Left lung (tissue), 14 donors: ENCODE measurements at places on chromosomes 13 and 19. TPM values are rescaled to one million over a fixed set of nuclear protein-coding genes. Genes with fewer than 3 reads are reported as not detected.
A peak's percentile ranks its signal among the peaks of the same experiment; 100 is the strongest.

The ISYNA1 gene
- 22.8 TPM for total RNA-seq

- no peak for DNase-seq
Measured at GRCh38 chr19:7676376-7676775, 514 bp upstream of the MCEMP1 start.

The SHC2 gene
- total RNA-seq = 16.8 TPM

The CADM4 gene
- total RNA-seq = 12.1 TPM

DNA sequence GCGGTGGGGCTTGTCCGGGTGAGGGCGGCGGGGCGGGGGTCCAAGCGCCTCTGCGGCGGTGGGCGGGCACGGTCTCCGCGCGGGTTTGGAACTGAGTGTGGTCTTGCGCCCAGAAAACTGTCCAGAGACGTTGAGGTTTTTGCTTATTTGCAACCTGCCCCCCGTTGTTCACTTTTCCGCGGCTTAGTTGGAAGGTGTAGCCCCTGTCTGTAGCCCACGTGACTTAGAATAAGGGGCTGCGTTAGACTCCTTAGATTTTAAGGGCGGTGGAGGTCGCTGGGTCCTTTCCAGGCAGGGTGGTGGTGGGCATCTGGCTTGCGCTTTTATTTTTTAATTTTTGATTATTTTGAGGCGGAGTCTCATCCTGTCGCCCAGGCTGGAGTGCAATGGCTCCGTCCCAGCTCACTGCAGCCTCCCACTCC, 748 bp downstream of the RPS15 start:
- no peak for DNase-seq

DNA sequence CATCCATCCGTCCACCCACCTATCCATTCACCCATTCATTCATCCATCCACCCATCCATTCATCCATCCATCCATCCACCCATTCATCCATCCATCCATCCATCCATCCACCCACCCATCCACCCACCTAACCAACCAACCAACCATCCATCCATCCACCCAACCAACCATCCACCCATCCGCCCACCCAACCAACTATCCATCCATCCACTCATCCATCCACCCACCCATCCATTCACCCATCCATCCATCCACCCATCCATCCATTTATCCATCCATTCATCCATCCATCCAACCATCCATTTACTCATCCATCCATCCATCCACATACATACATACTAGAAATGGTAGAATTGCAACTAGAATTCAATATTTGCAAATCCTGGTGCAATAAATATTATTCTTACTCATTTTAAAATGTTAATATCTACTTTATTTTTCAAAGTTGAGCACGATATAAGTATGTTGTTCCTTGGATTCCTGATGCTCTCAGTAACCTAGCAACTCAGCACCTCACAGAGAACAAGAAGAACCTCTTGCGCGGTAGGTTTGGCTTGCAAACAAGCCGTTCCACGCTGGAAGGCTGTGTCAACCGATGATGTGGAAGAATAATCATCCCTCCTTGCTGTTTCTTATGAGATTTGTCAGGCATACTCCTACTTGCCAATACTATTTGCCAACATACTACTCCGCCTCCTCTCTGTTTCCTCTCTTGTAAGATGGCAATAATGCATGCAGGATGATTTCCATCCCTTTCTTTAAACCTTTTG, 111.7 kb downstream of the GNG7 start:
- DNase-seq = no peak

- DNase-seq = no peak
Measured at GRCh38 chr19:30001791-30002190, 59.8 kb downstream of the URI1 start.

- no peak for DNase-seq
Measured at GRCh38 chr13:55394470-55394869, 1746.2 kb upstream of the PRR20A start.

DNA sequence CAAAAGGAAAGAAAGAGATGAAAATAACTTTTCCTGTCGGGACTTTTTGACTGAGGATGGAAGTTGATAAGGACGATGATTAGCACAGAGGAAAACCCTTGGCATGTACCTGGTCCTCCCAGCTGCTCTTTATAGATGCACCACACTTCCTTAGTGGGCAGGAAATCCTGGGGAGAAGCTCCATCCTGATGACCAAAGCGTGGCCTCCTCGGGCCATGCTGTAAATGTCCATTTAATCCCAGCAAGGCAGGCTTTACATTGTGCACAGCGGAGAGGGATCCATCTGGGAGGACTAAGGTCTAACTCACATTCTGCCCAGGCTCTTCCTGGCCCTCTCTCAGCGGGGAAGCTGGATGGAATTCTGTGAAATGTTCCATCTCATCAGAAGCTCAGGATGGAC, 113.5 kb downstream of the COL4A2 start:
- no peak for DNase-seq

The CEACAM5 gene
- 21.2 TPM for total RNA-seq

The ZNF121 gene
- 34.1 TPM for total RNA-seq

The FAM32A gene
- 62.3 TPM for total RNA-seq

The NDUFA11 gene
- 163 TPM for total RNA-seq

- no peak for DNase-seq
Measured at GRCh38 chr19:3653865-3654513, 27.4 kb upstream of the CACTIN start.

The RHPN2 gene
- total RNA-seq = 9.6 TPM

- DNase-seq = no peak
Measured at GRCh38 chr13:94176561-94176960, 302.9 kb downstream of the DCT start.

- peak; percentile 59 for DNase-seq
Measured at GRCh38 chr13:20825477-20825875, 51.7 kb upstream of the EEF1AKMT1 start.

- DNase-seq = peak; percentile 67
Measured at GRCh38 chr13:28574617-28575142, 79.8 kb upstream of the FLT1 start.

- DNase-seq = peak; percentile 65
Measured at GRCh38 chr19:49097453-49098288, 12.4 kb downstream of the SNRNP70 start.

The ZNF415 gene
- 7.2 TPM for total RNA-seq

The KLK6 gene
- total RNA-seq = not detected

GRCh38 chr13:102141625-102142472, 260.0 kb downstream of the FGF14 start:
- no peak for DNase-seq

The PPP1R37 gene
- 29.8 TPM for total RNA-seq

The NDUFA7 gene
- 38.7 TPM for total RNA-seq

The NFIC gene
- 163 TPM for total RNA-seq

DNA sequence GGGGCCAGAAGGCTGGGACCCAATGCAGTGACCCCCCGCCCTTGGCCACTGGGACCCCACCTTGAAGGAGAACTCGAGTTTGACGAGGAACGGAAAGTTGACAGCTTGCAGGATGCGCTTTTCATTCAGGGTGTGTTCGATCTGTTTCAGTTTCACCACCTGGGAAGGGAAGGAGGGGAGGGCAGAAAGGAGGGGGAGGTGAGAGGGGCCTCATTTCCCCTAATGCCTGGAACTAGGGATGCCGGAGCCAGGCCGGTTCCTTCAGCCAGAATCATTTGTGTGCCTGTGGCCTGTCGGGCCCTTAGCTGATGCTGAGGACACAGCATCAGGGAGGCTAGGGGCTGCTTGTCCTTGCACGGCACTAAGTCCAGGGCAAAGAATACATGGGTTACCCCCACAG, 12.2 kb upstream of the SAMD1 start:
- no peak for DNase-seq

The GIPR gene
- 5.4 TPM for total RNA-seq

The ZNF578 gene
- total RNA-seq = 2.3 TPM

- no peak for DNase-seq
Measured at GRCh38 chr13:109485136-109485794, 301.1 kb downstream of the IRS2 start.

The SULT2A1 gene
- total RNA-seq = not detected

DNA sequence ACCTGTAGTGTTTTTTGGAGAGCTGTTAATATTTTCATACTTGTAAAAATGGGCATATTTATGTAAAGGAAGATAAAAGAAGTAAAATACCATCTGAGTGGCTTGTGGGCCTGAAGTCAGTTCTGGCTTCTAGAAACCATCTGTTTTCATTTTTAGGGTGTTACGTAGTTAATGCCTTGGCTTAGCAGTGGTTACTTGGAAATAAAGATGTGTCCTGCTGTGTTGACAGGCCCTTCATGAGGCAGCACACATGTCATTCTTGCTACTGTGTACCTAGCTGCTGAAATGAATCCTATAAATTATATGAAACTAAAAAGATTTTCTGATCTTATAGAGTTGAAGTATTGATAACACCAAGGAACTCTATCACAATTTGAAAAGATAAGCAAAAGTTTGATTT, 16.0 kb downstream of the ILF3 start:
- no peak for DNase-seq

- DNase-seq = no peak
Measured at GRCh38 chr19:12984143-12984627, 11.1 kb upstream of the NFIX start.

- DNase-seq = no peak
Measured at GRCh38 chr13:92896842-92897241, 329.8 kb upstream of the GPC6 start.

- DNase-seq = no peak
Measured at GRCh38 chr13:79479882-79480281, 1.1 kb upstream of the NDFIP2 start.
